NCI-H1417 treated with DMSO at 0.1 percent for 48 hours (cell line): ENCODE measurements at places on chromosomes 5 and 9.

DNA sequence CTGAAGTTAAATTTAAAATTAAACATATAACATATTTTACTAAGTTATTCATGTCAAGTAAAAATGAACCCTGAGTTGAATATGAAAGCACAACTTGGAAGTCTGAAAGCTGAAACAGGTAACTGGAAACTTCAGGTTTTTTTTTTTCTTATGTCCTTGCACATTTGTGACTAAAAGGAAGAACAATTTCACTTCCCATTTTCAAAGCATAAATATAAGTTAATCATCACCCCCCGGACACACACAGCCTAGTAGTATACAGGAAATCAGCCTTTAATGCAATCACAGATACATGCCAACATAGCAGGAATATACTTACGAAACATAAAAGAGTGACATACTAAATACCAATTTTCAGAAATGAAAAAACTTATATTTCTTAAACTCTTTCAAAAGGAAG lies 225.9 kb downstream of the RFX3 start:
- DNase-seq = no peak

DNA sequence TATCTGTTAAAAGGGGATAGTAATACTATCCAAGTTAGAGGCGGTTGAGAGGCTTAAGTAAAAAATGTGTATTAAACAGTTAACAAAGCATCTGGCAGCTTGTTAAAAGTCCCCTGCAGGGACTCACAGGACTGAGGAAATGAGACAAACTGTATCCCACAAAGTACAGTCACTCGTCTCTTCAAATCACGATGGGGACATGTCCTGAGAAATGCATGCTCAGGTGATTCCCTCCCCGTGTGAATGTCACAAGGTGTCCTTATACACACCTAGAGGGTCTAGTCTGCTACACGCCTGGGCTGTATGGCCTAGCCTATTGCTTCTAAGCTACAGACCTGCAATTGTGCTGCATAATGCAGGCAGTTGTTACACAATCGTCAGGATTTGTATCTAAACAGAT lies 237.0 kb downstream of the IRX2 start:
- DNase-seq = no peak

DNA sequence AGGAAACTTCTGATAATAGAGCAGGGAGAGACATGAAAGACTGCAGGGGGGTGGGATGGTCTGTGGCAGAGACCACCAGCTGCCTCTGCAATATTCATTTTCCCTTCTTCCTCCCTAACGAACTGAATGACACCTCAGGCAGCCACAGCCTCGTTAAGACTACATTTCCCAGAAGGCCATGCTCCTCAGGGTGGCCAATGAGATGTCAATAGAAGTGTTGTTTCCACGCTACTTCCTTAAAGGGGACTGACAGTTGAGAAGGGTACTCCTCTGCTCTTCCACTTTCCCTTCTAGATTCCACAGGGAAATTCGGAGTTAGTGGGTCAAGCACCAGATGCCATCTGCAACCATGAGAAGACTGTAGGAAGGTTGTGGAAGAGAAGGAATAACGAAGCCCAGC lies 52.0 kb upstream of the DAPK1 start:
- DNase-seq = no peak

DNA sequence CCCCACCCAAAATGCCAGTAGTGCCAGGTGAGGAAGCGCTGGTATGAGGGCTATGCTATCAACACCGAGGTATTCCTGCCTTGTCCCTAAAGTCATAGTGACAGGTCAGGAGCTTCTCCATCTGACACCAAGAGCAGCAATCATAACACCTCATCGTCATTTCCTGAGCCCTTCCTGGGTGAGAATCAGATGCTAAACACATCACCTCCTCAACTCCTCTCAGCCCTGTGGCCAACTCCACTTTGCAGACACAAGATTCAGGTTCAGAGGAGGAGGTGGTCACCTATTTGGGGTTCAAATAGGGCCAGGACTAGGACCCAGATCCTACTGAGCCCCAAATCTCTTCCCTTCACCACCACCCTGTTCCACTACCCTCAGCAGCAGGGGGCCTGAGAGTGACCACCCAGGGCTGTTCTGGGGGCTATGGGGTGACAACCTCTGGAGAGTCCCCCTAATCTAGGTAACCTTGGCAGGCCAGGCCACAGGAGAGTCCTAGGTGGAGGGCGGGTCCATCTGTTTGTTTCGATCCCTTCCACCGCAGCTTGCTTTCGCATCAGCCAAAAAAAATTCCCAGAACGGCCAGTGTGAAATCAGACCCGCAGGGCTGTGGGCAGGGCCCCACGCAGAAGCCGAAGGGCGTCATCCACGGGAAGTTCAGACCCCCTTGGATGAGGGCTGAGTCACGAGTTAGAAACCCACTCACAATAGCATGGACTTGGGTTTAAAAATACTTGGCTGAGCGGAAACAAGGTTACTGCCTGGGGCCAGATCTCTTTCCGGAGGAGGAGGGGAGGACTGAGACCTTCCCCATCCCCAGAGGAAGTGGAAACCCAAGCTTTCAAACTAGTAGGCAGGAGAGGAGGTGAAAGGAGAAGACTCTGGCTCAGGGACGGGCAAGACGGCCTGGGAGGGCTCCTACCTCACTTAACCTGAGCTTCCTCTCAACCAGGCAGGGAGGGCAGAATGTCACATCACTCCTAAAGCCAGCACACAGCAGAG lies 8.7 kb downstream of the STK10 start:
- DNase-seq = no peak
